PC-9 (cell line): ENCODE measurements at places on chromosomes 3 and 15. TPM values are rescaled to one million over a fixed set of nuclear protein-coding genes. Genes with fewer than 3 reads are reported as not detected.

POLQ gene
- 14.3 and 15.6 TPM in 2 replicates for total RNA-seq

CADM2 gene
- total RNA-seq, result 0.59 and 0.70 TPM in 2 replicates

NR1I2 gene
- not detected in 2 replicates for total RNA-seq

KCNAB1 gene
- 1.4 and 3.3 TPM in 2 replicates for total RNA-seq

LMAN1L gene
- not detected in 2 replicates for total RNA-seq

LRRC2 gene
- total RNA-seq, result 0.08 and 0.22 TPM in 2 replicates

CNOT10 gene
- total RNA-seq, result 25.5 and 43.7 TPM in 2 replicates

PLSCR5 gene
- total RNA-seq, result not detected in 2 replicates

CCR8 gene
- not detected in 2 replicates for total RNA-seq

BLM gene
- total RNA-seq, result 15.1 and 19.1 TPM in 2 replicates

TRAT1 gene
- not detected in 2 replicates for total RNA-seq

LSAMP gene
- total RNA-seq, result not detected in 2 replicates

FETUB gene
- not detected in 2 replicates for total RNA-seq

CCR9 gene
- total RNA-seq, result not detected in 2 replicates

CXCR6 gene
- 0.63 and 0.74 TPM in 2 replicates for total RNA-seq

SLC28A1 gene
- 0.70 and 1.2 TPM in 2 replicates for total RNA-seq

TAGLN3 gene
- not detected in 2 replicates for total RNA-seq

INSYN1 gene
- not detected in 2 replicates for total RNA-seq

B3GALNT1 gene
- 8.8 and 17.3 TPM in 2 replicates for total RNA-seq

SLC15A2 gene
- total RNA-seq, result 1.1 and 2.8 TPM in 2 replicates

SMCO1 gene
- not detected in 2 replicates for total RNA-seq

SLC22A14 gene
- total RNA-seq, result not detected in 2 replicates

TRPM1 gene
- total RNA-seq, result not detected in 2 replicates

HRH1 gene
- 7.4 and 9.2 TPM in 2 replicates for total RNA-seq

KBTBD13 gene
- total RNA-seq, result not detected in 2 replicates

GOLGA8J gene
- total RNA-seq, result not detected in 2 replicates

STAB1 gene
- total RNA-seq, result 0.04 TPM in 1 of 2 replicates, not detected in the other

TMCO5A gene
- 0.35 TPM in 1 of 2 replicates, not detected in the other for total RNA-seq

ITIH1 gene
- total RNA-seq, result not detected in 2 replicates

BTLA gene
- not detected in 2 replicates for total RNA-seq

CATSPER2 gene
- total RNA-seq, result 5.8 and 8.0 TPM in 2 replicates

GRAMD1C gene
- 14.7 and 15.7 TPM in 2 replicates for total RNA-seq

SENP5 gene
- 52.3 and 60.9 TPM in 2 replicates for total RNA-seq

CPNE4 gene
- 0.10 and 0.22 TPM in 2 replicates for total RNA-seq

DAZL gene
- total RNA-seq, result not detected in 2 replicates

LIPH gene
- 38.4 and 44.7 TPM in 2 replicates for total RNA-seq

CYP1A2 gene
- total RNA-seq, result not detected in 2 replicates

VGLL3 gene
- total RNA-seq, result 20.5 and 26.8 TPM in 2 replicates

IQCH gene
- 7.5 and 8.6 TPM in 2 replicates for total RNA-seq

DNAH12 gene
- total RNA-seq, result 0.10 and 0.22 TPM in 2 replicates

CASR gene
- not detected in 2 replicates for total RNA-seq

OCA2 gene
- total RNA-seq, result not detected in 2 replicates

NEK10 gene
- 1.7 and 4.3 TPM in 2 replicates for total RNA-seq

DISP2 gene
- total RNA-seq, result 0.35 and 0.63 TPM in 2 replicates

AP3B2 gene
- total RNA-seq, result not detected in 2 replicates

UROC1 gene
- total RNA-seq, result not detected in 2 replicates

CYP8B1 gene
- not detected in 2 replicates for total RNA-seq

GP9 gene
- total RNA-seq, result not detected in 2 replicates

NR2F2 gene
- 48.4 and 72.1 TPM in 2 replicates for total RNA-seq

ZBTB11 gene
- 18.0 and 22.1 TPM in 2 replicates for total RNA-seq

REC114 gene
- not detected in 2 replicates for total RNA-seq

FURIN gene
- 48.7 and 50.4 TPM in 2 replicates for total RNA-seq

SPSB4 gene
- total RNA-seq, result not detected in 2 replicates

CTXN2 gene
- not detected in 2 replicates for total RNA-seq

MINAR1 gene
- total RNA-seq, result 0.15 and 0.22 TPM in 2 replicates

PROK2 gene
- total RNA-seq, result not detected in 2 replicates

ZNF80 gene
- total RNA-seq, result not detected in 2 replicates

ALDH1A2 gene
- total RNA-seq, result 3.1 and 4.0 TPM in 2 replicates

WDR49 gene
- 0.28 TPM in 1 of 2 replicates, not detected in the other for total RNA-seq
